ENCODE measurements at places on chromosomes 3 and 15. TPM values are rescaled to one million over a fixed set of nuclear protein-coding genes. Genes with fewer than 3 reads are reported as not detected.

DNA sequence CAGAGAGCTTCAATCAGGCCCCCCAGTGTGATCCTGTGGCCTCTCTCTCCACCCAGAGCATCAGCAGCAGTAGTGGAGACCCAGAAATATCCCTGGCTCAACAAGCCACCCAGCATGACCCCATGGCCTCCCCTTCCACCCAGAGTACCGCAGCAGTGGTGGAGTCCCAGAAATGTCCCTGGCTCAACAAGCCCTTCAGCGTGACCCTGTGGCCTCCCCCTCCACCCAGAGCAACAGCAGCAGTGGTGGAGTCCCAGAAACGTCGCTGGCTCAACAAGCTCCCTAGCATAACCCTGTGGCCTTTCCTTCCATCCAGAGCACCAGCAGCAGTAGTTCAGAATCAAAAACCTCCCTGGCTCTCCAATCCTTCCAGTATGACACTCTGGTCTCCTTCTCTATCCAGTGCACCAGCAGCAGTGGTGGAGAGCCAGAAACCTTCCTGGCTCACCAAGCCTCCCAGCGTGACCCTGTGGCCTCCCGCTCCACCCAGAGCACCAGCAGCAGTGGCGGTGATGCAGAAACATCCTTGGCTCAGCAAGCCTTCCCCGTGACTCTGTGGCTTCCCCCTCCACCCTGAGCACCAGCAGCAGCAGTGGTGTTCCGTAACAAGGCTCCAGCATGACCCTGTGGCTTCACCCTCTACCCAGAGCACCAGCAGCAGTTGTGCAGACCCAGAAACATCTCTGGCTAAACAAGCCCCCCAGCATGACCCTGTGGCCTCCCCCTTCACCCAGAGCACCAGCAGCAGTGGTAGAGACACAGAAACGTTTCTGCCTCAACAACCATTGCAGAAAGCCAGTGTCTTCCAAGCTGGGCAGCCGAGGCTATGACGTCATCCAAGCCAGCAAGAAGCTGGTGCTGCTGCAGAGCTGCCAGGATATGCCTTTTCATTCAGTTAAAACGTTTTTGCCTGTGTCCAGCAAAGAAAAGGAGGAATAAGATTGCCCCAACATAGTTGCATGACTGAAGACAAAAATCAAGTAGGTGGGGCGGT lies 61.3 kb upstream of the TAMM41 start:
- no peak overlapping the region for H3K27ac ChIP-seq
- no peaks in the 10 kb centered on the region for H3K36me3 ChIP-seq
- H3K4me1 ChIP-seq, result no peaks in the 10 kb centered on the region
- H3K27me3 ChIP-seq, result no peaks in the 10 kb centered on the region
- DNase-seq, result no peak
- no peak overlapping the region for H3K4me3 ChIP-seq

Gene ZNF445
- total RNA-seq, result 5.8 TPM

DNA sequence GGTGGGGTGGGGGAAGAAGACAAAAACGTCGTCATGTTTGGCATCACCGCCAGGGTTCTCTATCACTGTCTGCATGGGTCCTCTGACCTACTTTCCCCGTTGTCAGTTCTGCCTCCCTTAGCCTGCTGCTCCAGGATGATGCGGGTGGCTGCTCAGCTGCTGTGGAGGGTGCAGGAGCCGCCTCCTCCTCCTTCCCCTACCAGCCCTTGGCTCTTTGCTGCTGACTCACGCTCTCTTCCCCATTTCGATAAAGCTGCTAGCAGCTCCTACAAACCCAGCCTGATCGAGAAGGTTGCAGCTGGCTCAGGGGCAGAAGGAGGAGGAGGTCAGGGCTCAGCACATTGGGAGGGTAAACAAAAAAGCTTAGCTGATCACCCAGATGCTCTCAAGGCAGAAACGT lies 49.5 kb upstream of the SEC13 start:
- no peaks in the 10 kb centered on the region for H3K4me1 ChIP-seq
- no peak overlapping the region for H3K27ac ChIP-seq
- H3K4me3 ChIP-seq, result no peak overlapping the region
- no peak for DNase-seq
- no peaks in the 10 kb centered on the region for H3K36me3 ChIP-seq

DNA sequence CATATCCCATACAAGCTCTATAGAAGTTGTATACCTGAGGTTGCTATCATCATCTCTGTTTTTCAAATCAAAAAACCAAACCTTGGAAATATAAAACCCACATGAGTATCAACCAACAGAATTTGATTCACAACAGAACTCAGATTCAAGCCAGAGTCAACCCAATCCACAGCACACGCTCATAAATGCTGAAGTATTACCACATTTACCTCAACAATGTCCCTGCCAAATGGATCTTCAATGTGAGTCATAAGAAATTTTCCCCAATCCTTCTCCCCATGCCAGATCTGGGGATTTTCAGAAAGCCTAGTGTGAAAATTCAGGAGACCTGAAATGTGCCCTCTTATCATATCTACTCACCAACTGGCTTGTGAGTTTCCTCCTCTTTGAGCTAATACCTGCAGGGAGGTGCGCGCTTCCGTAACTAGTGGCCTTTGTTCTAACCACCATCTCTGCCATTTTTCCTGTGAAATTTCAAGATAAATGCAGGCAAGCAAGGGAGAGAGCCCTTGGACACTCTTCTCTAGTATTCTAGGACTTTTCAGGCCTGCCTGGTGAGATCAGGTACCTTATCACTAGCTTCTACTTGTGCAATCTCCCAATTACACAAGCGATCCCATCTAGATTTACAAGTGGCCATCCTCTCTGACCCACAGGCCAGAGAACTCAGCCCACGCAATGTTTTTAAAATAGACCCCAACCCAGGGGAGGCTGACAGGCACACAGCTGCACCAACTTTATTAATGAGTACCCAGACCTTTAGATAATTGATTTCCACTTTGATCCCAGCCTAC lies 1076.9 kb upstream of the CFAP20DC start:
- no peaks in the 10 kb centered on the region for H3K4me1 ChIP-seq
- no peak overlapping the region for H3K27ac ChIP-seq
- no peaks in the 10 kb centered on the region for H3K36me3 ChIP-seq
- no peak overlapping the region for H3K4me3 ChIP-seq
- H3K27me3 ChIP-seq, result no peaks in the 10 kb centered on the region
- no peak for DNase-seq

GRCh38 chr15:50181969-50182218 lies at the start of gene SLC27A2:
TSS of gene SLC27A2 (plus strand) at chr15:50182196. CDS start at chr15:50182428, 232 bp downstream.
- H3K4me1 ChIP-seq, result no peaks in the 10 kb centered on the region
- no peaks in the 10 kb centered on the region for H3K36me3 ChIP-seq
- no peak within 1 kb of the TSS for H3K27ac ChIP-seq
- H3K27me3 ChIP-seq, result peaks cover 15% of the 10 kb centered on the region

Gene ST3GAL6
- 52.6 TPM for total RNA-seq

- H3K4me1 ChIP-seq, result no peaks in the 10 kb centered on the region
- H3K27me3 ChIP-seq, result no peaks in the 10 kb centered on the region
- no peaks in the 10 kb centered on the region for H3K36me3 ChIP-seq
- DNase-seq, result no peak
- no peak overlapping the region for H3K4me3 ChIP-seq
- no peak overlapping the region for H3K27ac ChIP-seq
These were observed 160.7 kb downstream of the BBX start for GRCh38 chr3:107683447-107683846.

GRCh38 chr3:46923559-46924350 lies 46.2 kb downstream of the PTH1R start:
- peaks cover 21% of the 10 kb centered on the region for H3K4me1 ChIP-seq
- no peaks in the 10 kb centered on the region for H3K27me3 ChIP-seq
- H3K36me3 ChIP-seq, result no peaks in the 10 kb centered on the region
- no peak overlapping the region for H3K4me3 ChIP-seq
- DNase-seq, result no peak

DNA sequence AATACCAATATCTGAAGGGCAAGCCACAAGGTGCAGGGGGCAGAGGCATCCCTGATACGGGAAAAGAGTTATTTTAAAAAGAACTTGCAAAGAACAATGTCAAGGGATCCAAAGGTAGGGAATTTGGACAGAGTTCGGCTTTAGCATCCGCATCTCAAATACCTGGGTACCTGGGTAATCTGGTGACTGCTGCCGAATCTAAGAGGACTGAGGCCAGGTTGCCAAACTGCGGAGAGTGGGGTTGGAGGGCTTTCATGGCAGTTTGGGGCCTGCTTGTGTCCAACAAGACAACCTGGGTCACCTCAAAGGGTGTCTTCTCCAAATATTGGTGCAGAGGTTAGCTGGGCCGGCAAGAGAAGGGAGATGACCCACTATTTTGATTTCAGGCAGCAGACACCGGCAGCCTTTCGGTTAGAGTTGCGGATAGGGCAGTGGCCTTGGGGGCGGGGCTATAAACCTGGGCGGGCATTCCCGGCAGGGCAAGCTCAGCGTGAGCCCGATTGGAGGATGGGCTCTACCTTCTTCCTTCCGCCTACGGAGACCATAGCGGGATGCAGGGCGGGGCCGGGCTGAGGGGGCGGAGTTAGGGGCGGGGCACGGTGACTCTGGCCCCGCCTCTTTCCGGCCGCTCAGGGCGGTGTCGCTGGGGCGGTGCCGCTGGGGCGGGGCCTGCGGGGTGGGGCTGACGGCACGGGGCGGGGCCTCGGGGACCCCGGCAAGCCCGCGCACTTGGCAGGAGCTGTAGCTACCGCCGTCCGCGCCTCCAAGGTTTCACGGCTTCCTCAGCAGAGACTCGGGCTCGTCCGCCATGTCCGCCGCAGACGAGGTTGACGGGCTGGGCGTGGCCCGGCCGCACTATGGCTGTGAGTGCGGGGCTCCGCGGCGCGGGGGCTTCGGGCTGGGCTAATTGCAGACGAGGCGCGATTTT lies at the start of gene IQGAP1:
IQGAP1 (plus strand) TSS at position 709 of the 928 bp plus-strand sequence; CDS start at position 809, 100 bp downstream.
- H3K4me3 ChIP-seq, result peak within 1 kb of the TSS; percentile 98
- peak within 1 kb of the TSS; percentile 98 for H3K27ac ChIP-seq
- H3K36me3 ChIP-seq, result no peaks in the 10 kb centered on the region
- DNase-seq, result peak; percentile 98
- no peaks in the 10 kb centered on the region for H3K27me3 ChIP-seq
- H3K4me1 ChIP-seq, result no peaks in the 10 kb centered on the region

Gene TEX55
- total RNA-seq, result not detected

Gene UBE2E1
- total RNA-seq, result 127 TPM

DNA sequence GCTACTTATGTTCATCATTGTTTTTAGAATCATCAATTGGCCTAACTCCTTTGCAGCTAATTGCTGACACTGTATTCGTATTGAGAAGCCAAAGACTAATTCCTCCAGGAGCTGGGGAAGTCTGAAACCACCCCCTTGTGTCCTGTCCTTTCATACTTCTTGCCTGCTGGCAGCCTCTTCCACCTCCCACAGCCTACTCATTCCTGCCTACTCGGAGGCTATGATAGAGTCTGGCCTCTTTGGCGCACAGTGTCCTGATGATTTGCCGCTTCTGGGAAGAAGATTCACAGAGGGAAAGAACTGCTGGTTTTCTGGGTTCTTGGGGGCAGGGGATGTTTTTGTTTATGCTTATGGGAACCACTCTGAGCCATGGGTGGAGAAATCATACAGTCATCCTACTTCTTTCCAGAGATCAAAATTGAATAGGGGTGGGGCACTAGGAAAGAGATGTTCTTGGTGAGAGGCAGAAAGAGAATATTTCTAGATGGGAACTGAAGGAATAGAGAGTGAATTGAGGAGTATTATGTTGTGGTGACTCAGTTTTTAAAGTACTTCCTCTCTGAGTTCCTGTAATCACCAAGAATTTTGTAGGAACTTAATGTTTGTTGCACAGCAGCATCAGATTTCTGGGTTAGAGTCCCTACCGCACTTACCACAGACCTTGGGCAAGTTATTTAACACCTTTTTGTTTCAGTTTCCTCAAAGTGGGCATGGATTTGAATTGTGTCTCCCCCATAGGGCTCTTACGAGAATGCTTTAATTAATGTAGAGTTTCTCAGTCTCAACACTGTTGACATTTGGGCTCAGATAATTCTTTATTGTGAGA lies 22.1 kb upstream of the SCAANT1 start:
- DNase-seq, result no peak
- no peaks in the 10 kb centered on the region for H3K36me3 ChIP-seq
- H3K27ac ChIP-seq, result peak overlapping the region; percentile 34
- no peak overlapping the region for H3K4me3 ChIP-seq
- H3K4me1 ChIP-seq, result peaks cover 5% of the 10 kb centered on the region

DNA sequence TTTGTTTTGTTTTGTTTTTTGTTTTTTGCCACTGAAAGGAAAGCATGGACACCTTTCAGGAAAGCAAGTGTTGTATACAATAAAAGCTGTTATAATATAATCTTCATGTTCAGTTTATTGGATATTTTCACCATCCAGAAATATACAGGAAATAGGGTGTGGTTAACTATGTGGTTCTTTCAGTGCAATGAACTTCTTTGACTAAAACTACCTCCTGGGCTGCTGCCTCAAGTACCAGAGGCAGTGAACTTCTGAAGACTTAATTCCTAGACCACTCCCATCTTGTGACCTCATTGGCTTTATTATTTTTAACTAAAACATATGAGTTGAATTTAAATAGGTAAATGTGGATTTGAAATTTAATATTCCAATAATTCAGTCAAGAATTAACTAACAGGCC lies 27.1 kb upstream of the TBL1XR1 start:
- no peaks in the 10 kb centered on the region for H3K36me3 ChIP-seq
- H3K27me3 ChIP-seq, result no peaks in the 10 kb centered on the region
- DNase-seq, result no peak

- H3K4me1 ChIP-seq, result no peaks in the 10 kb centered on the region
- H3K36me3 ChIP-seq, result no peaks in the 10 kb centered on the region
- H3K27ac ChIP-seq, result no peak overlapping the region
- no peaks in the 10 kb centered on the region for H3K27me3 ChIP-seq
These were observed 516.1 kb downstream of the MECOM start for GRCh38 chr3:169147238-169148008.

Gene TMEM45A
- 24.5 TPM for total RNA-seq

- no peak overlapping the region for H3K27ac ChIP-seq
- H3K27me3 ChIP-seq, result no peaks in the 10 kb centered on the region
- DNase-seq, result no peak
- no peak overlapping the region for H3K4me3 ChIP-seq
These were observed 89.6 kb downstream of the FAM43A start for GRCh38 chr3:194775266-194775665.

- peaks cover 20% of the 10 kb centered on the region for H3K4me1 ChIP-seq
- DNase-seq, result peak; percentile 79
- no peaks in the 10 kb centered on the region for H3K27me3 ChIP-seq
- peak within 1 kb of the TSS; percentile 74 for H3K4me3 ChIP-seq
- peak within 1 kb of the TSS; percentile 85 for H3K27ac ChIP-seq
These were observed at the start of gene GCHFR for GRCh38 chr15:40763801-40764628. TSS of gene GCHFR (plus strand) at chr15:40764068. CDS start at chr15:40764181, 113 bp downstream.

Gene C15orf62
- total RNA-seq, result 2.0 TPM

Gene RBP2
- not detected for total RNA-seq

DNA sequence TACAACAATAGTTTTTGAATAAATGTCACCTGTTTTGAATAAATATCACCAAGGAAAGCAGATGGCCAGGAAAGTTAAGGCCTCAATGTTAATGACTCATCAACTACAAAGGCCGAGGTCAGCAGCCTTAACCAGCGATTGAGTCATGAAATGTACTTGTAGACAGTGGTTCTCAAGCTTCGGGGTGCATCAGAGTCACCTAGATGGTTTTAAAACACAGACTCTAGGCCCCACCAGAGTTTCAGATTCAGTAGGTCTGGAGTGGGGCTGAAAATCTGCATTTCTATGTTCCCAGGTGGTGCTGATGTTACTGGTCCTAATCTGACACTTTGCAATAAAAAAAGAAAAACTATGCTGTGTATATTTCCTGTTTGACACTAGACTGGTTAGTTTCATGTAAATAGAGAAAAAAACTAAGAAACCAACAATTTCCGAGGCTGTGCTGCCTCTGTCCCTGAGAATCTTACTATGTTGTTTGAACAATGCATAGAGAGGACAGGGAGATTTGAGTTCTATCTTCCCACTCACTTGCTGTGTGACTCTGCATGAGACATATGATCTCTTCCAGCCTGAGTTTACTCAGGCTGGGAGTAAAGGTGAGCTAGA lies 9.8 kb downstream of the RAB27A start:
- no peaks in the 10 kb centered on the region for H3K27me3 ChIP-seq
- H3K27ac ChIP-seq, result peak overlapping the region; percentile 39

- no peaks in the 10 kb centered on the region for H3K4me1 ChIP-seq
- no peak overlapping the region for H3K27ac ChIP-seq
- H3K27me3 ChIP-seq, result no peaks in the 10 kb centered on the region
- no peak for DNase-seq
These were observed 78.5 kb upstream of the ROBO1 start for GRCh38 chr3:79846148-79846933.

Gene PIK3CB
- total RNA-seq, result 31.7 TPM
